PC-3 (cell line): ENCODE measurements at places on chromosomes 6 and 20.

DNA sequence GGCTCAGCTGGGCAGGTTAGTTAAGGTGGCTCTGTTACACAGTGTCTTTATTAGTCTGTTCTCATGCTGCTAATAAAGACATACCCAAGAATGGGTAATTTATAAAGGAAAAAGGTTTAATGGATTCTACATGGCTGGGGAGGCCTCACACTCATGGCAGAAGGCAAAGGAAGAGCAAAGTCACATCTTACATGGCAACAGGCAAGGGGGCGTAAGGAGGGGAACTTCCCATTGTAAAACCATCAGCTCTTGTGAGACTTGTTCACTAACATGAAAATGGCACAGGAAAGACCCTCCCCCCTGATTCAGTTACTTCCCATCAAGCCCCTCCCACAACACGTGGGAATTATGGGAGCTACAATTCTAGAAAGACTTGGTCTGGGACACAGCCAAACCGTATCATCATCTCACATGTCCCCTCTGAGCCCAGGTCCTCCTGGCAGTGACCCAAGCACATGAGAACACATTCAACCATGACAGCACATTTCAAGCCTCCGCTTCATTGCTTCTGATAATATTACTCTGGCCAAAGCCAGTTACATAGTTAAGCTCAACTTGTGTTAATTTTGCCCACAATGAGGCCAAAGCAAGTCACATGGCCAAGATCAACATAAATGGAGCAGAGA lies 383.9 kb downstream of the PLCB1 start:
- H3K36me3 ChIP-seq: no peaks in the 10 kb centered on the region
- H3K27ac ChIP-seq: no peak overlapping the region
- DNase-seq: no peak
- no peak overlapping the region for H3K4me3 ChIP-seq
- no peaks in the 10 kb centered on the region for H3K4me1 ChIP-seq
- peaks cover 32% of the 10 kb centered on the region for H3K27me3 ChIP-seq

- no peaks in the 10 kb centered on the region for H3K4me1 ChIP-seq
- H3K27ac ChIP-seq: no peak overlapping the region
- DNase-seq: peak; percentile 13
- H3K27me3 ChIP-seq: no peaks in the 10 kb centered on the region
Measured at GRCh38 chr6:104908031-104908887, 48.5 kb upstream of the HACE1 start.

GRCh38 chr20:58635279-58635665 lies 15.8 kb upstream of the STX16 start:
- no peaks in the 10 kb centered on the region for H3K27me3 ChIP-seq
- no peaks in the 10 kb centered on the region for H3K36me3 ChIP-seq
- H3K4me3 ChIP-seq: no peak overlapping the region
- H3K27ac ChIP-seq: no peak overlapping the region
- no peak for DNase-seq

- DNase-seq: no peak
- no peaks in the 10 kb centered on the region for H3K27me3 ChIP-seq
- H3K4me1 ChIP-seq: peaks cover 19% of the 10 kb centered on the region
- H3K4me3 ChIP-seq: no peak overlapping the region
- no peaks in the 10 kb centered on the region for H3K36me3 ChIP-seq
- peak overlapping the region; percentile 68; the same call in 1 of the 2 replicates for H3K27ac ChIP-seq
Measured at GRCh38 chr6:109891924-109892323, 86.2 kb upstream of the GPR6 start.

DNA sequence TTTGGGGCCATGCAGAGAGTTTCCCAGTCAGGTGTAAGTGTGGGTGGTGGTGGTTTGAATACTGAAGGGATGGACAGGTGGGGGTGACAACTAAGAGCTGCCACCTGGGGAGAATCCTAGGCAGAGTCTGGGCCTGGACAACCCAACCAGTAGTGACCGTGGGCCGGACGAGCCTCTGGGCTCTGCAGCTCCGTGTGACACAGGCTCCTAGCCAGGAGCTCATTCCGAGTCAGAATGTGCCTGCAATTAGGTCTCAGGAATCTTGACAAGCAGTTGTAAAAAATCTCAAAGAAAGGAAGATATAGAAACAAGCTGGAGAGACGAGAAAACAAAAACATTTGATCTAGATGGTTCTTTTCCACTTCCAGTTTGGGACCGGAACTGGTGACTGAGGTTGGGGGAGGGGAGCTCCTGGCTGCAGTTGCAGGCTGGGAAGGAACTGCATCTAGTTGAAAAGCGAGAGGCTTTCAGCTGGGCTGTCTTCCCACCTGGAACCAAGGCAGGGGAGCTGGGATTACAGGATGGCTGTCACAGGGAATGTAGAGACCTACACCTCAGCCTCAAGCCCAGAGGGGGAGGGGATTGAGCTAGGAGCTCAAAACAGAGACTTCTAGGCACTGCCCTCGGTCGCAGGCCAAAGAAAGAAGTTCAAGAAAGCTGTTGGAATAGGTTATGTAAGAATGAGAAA lies 156.9 kb downstream of the PAX1 start:
- no peaks in the 10 kb centered on the region for H3K36me3 ChIP-seq
- no peaks in the 10 kb centered on the region for H3K4me1 ChIP-seq
- no peak overlapping the region for H3K4me3 ChIP-seq
- no peak overlapping the region for H3K27ac ChIP-seq

- H3K36me3 ChIP-seq: no peaks in the 10 kb centered on the region
- H3K4me1 ChIP-seq: no peaks in the 10 kb centered on the region
- DNase-seq: no peak
- H3K27me3 ChIP-seq: no peaks in the 10 kb centered on the region
Measured at GRCh38 chr6:108068618-108069017, 5.9 kb downstream of the OSTM1 start.

GRCh38 chr6:20352346-20352745 lies 49.3 kb upstream of the E2F3 start:
- no peak overlapping the region for H3K27ac ChIP-seq
- no peak overlapping the region for H3K4me3 ChIP-seq
- no peak for DNase-seq
- H3K4me1 ChIP-seq: no peaks in the 10 kb centered on the region
- H3K27me3 ChIP-seq: peaks cover 6% of the 10 kb centered on the region; the same call in 1 of the 2 replicates

GRCh38 chr6:72861935-72862432 lies 240.1 kb downstream of the KCNQ5 start:
- H3K4me1 ChIP-seq: peaks cover 18% of the 10 kb centered on the region
- H3K4me3 ChIP-seq: no peak overlapping the region
- peak; percentile 67 for DNase-seq
- H3K27me3 ChIP-seq: no peaks in the 10 kb centered on the region
- peak overlapping the region; percentile 78 for H3K27ac ChIP-seq

DNA sequence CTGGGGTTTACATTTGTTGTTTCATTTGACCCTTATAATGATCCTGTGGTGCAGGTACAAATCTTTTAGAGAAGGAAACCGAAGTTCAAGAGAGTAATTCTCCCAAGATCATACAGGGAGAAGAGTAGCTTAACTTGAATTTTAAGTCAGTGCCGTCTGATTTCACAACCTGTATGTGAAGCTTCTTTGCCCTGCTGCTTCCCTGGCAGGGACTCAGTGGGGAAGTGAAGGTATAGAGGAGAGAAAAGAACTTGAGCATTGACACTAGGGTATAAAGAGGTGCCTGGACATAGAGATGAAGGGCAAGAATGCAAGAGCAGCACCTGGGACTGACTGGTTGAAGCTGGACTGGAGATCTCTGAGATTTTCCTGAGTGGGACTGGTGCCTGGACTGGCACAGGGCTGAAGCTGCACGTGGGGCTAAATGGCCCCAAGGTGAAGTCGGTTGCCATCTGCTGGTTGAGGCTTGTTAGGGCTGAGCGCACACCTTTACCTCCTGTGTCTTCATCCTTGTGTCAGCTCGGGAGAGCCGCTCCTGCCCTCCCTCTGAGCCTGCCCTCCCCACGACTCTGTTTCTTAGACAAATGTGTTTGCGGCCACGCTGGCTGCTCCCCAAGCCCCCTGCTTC lies 41.8 kb downstream of the FARS2 start:
- no peaks in the 10 kb centered on the region for H3K36me3 ChIP-seq
- peaks cover 17% of the 10 kb centered on the region for H3K4me1 ChIP-seq
- no peaks in the 10 kb centered on the region for H3K27me3 ChIP-seq
- peak; percentile 64 for DNase-seq
- H3K4me3 ChIP-seq: no peak overlapping the region

- DNase-seq: no peak
- H3K36me3 ChIP-seq: no peaks in the 10 kb centered on the region
- no peak overlapping the region for H3K27ac ChIP-seq
- H3K4me1 ChIP-seq: no peaks in the 10 kb centered on the region
- H3K4me3 ChIP-seq: no peak overlapping the region
- peaks cover 5% of the 10 kb centered on the region; the same call in 1 of the 2 replicates for H3K27me3 ChIP-seq
Measured at GRCh38 chr6:39964530-39964929, 30.3 kb upstream of the MOCS1 start.

DNA sequence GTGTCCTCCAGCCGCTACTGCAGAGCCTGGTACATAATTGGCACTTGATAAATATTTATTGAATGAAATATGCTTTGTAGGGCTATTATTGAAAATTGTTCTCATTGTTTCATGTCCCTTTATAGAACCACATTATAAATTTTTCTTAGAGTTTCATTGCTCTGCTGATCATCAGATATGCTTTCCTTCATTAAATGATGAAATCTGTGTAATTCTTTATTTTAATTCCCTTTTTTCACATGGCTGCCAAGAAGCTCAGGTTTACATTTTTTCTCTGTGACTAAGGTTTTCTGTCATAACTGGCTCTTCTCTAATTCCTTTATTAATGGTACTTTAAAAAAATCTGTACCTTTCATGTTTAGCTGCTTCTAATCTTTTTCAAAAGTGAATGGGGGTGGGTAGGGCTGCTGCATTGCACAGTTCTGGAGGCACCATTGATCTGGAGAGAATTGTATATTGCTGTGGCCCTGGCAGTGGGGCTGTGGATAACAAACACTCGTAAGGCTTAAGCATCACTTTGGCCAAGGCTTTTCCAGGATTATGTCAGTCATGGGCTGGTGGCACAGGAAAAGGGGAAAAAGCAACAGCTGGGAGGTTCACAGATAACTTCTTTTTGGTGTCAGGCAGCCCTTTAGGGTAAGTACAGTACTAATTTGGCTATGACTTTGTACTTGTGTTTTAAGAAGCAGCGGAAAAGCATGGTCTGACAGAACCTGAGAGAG lies 43.8 kb downstream of the ARFGEF2 start:
- H3K36me3 ChIP-seq: peaks cover 50% of the 10 kb centered on the region
- no peak for DNase-seq
- no peaks in the 10 kb centered on the region for H3K4me1 ChIP-seq
- no peak overlapping the region for H3K4me3 ChIP-seq

- no peaks in the 10 kb centered on the region for H3K4me1 ChIP-seq
- no peaks in the 10 kb centered on the region for H3K36me3 ChIP-seq
- no peak overlapping the region for H3K27ac ChIP-seq
- DNase-seq: no peak
Measured at GRCh38 chr6:47428746-47429664, 48.6 kb upstream of the CD2AP start.

DNA sequence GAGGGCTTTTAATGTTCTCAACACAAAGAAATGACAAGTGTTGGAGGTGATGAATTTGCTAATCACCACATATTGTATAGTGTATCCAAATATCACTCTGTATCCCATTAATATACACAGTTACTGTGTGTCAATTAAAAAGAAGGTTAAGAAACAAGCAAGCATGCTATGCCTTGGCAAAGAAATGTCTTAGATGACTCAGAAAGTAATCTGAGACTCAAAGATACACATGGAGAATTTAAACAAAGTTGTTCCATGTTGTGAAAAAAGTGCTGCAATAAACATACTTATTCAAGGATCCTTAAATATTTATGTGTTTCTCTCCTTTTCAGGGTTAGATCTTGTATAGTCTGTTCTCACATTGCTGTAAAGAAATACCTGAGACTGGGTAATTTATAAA lies 300.9 kb downstream of the DHX35 start:
- H3K4me1 ChIP-seq: no peaks in the 10 kb centered on the region
- no peak overlapping the region for H3K4me3 ChIP-seq
- H3K27ac ChIP-seq: no peak overlapping the region
- no peaks in the 10 kb centered on the region for H3K27me3 ChIP-seq

DNA sequence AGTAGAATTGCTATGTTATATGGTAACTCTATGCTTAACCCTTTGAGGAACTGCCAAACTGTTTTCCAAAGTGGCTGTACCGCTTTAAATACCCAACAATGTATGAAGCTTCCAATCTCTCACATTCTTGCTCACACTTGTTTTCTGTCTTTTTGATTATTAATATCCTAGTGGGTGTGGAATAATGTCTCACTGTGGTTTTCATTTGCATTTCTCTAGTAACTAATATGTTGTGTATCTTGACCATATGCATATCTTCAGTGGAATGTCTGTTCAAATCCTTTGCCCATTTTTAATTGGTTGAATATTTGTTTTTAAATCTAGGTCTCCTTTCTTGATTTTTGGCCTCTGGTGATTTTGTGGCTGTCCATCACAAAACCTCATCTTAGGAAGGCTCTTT lies 177.8 kb upstream of the PLCB4 start:
- no peaks in the 10 kb centered on the region for H3K4me1 ChIP-seq
- no peak overlapping the region for H3K27ac ChIP-seq
- no peak overlapping the region for H3K4me3 ChIP-seq
- H3K36me3 ChIP-seq: no peaks in the 10 kb centered on the region

- peak overlapping the region; percentile 67 for H3K27ac ChIP-seq
- peaks cover 34% of the 10 kb centered on the region for H3K4me1 ChIP-seq
- no peak overlapping the region for H3K4me3 ChIP-seq
- peaks cover 49% of the 10 kb centered on the region for H3K36me3 ChIP-seq
- no peak for DNase-seq
Measured at GRCh38 chr6:142413111-142413510, 111.3 kb downstream of the ADGRG6 start.

DNA sequence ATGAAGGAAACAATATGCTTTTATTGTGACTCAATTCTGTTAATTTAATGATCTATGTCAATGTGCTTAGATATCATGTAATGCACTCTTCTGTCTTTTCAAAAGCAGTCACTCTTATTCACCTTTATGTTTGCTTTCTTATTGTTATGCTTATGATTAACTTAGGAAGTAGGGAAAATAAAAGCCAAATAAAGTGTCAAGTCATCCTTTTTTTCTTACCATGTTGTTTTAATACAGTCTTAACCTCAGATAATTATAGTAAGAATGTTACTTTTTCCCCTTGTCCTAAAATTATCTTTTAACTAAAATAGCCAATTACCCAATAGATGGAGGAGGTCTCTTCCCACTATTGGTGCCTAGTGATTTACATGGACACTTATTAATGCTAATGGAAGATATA lies 72.6 kb downstream of the TFAP2B start:
- H3K4me3 ChIP-seq: no peak overlapping the region
- 0 out of 2 replicates have a peak, but pooled peaks cover 3% of the 10 kb centered on the region for H3K27me3 ChIP-seq
- no peak overlapping the region for H3K27ac ChIP-seq
- no peaks in the 10 kb centered on the region for H3K4me1 ChIP-seq

- H3K27me3 ChIP-seq: no peaks in the 10 kb centered on the region
- no peaks in the 10 kb centered on the region for H3K4me1 ChIP-seq
- no peak overlapping the region for H3K4me3 ChIP-seq
Measured at GRCh38 chr6:20722455-20722854, 188.2 kb downstream of the CDKAL1 start.
